ENCODE measurements at places on chromosomes 3 and 15.

- DNase-seq: no peak
Measured at GRCh38 chr3:23601091-23601822, 204.5 kb upstream of the UBE2E1 start.

- no peak for DNase-seq
Measured at GRCh38 chr3:94028093-94028837, at the start of gene STX19. TSS of gene STX19 (minus strand) at chr3:94028597. CDS start at chr3:94015269, 13,328 bp downstream.

DNA sequence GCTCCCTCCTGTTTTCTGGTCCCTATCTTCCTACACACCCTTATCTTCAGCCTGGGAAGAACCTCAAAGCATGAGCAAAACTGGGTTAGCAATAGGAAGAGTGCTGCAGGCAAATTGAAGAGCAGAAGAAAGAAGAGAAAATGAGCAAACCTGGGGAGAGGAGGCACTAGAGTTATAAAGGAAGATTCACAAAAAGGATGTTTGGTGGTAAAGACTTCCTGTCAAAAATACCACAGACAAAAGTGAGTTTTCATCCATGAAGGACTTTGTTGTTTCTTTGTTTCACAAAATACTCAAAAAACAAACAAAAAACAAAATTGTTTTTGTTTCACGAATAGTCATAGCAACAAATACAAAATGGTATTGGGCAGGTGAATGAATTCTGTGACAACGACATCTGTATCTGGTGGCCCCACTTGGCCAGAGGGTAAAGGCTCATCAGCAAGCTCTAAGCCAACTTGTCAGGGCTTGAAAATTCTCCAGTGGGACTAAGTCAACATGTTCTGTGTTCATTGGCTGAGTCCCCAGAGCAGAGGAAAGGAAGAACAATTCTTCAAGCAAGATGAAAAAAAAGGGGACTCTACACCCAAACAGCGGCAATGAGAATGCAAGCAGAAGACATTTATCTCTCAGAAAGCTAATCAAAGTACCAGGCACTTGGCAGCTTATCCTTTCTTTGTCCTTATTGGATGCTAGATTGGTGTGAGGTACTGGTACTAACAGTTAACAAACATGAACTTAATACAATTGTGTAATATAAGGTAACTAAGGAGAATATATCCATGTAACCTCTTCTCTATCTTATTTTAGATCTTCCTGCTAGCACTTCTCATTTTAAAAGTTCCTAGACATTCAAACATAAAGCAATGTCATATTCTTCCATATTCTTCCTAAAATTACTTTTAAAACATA lies 9.7 kb downstream of the ATP8B4 start:
- no peak for DNase-seq

GRCh38 chr3:179018808-179019207 lies 52.8 kb downstream of the ZMAT3 start:
- DNase-seq: no peak

GRCh38 chr3:61829722-61830350 lies 268.5 kb downstream of the PTPRG start:
- no peak for DNase-seq

Measured in NCI-H2107 (cell line).